Calu3 (cell line): ENCODE measurements at places on chromosomes 4 and X. TPM values are rescaled to one million over a fixed set of nuclear protein-coding genes. Genes with fewer than 3 reads are reported as not detected.

- no peaks in the 10 kb centered on the region for H3K4me1 ChIP-seq
- H3K27ac ChIP-seq, result no peak overlapping the region
- no peak for DNase-seq
- no peaks in the 10 kb centered on the region for H3K27me3 ChIP-seq
- H3K36me3 ChIP-seq, result peaks cover 5% of the 10 kb centered on the region
- no peak overlapping the region for H3K4me3 ChIP-seq
Measured at GRCh38 chr4:78410676-78411075, 140.9 kb upstream of the ANXA3 start.

DNA sequence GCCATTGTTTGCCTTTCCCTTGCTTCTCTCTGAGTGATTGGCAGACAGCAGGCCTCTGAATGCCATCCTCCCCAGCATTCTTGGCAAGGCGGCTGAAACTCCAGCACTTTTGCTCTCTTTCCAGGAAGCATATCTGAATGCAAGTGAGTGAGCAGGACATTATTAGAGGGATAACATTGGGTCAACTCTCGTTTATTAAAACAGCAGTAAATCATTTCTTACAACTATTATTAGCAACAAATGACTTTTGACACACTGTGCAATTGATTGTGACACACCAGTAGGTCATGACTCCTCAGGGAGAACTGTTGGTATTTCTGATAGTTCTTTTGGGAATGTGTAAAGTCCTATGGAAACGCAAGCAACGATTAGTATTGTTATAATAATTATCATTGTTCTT, 103.8 kb downstream of the EFNB1 start:
- H3K27ac ChIP-seq, result no peak overlapping the region
- no peaks in the 10 kb centered on the region for H3K27me3 ChIP-seq
- no peak for DNase-seq

GRCh38 chr4:25144870-25145481, 15.3 kb downstream of the SEPSECS start:
- H3K27ac ChIP-seq, result no peak overlapping the region
- H3K4me3 ChIP-seq, result no peak overlapping the region
- no peaks in the 10 kb centered on the region for H3K27me3 ChIP-seq

EPHA5 gene
- total RNA-seq, result not detected in 2 replicates

VEGFC gene
- total RNA-seq, result 1.2 and 1.5 TPM in 2 replicates
